Activated naive CD8-positive, alpha-beta T cell treated with anti-CD3 and anti-CD28 coated beads, Interleukin-2, amount 10 ng/mL, durations not matched to agents 7 days and 5 days (primary cell): ENCODE measurements at places on chromosomes 12 and 14. TPM values are rescaled to one million over a fixed set of nuclear protein-coding genes. Genes with fewer than 3 reads are reported as not detected.

Gene CPNE6
- total RNA-seq, result 0.14 TPM

Gene PKP2
- total RNA-seq, result 0.36 TPM

Gene RNASE4
- total RNA-seq, result 0.62 TPM

DNA sequence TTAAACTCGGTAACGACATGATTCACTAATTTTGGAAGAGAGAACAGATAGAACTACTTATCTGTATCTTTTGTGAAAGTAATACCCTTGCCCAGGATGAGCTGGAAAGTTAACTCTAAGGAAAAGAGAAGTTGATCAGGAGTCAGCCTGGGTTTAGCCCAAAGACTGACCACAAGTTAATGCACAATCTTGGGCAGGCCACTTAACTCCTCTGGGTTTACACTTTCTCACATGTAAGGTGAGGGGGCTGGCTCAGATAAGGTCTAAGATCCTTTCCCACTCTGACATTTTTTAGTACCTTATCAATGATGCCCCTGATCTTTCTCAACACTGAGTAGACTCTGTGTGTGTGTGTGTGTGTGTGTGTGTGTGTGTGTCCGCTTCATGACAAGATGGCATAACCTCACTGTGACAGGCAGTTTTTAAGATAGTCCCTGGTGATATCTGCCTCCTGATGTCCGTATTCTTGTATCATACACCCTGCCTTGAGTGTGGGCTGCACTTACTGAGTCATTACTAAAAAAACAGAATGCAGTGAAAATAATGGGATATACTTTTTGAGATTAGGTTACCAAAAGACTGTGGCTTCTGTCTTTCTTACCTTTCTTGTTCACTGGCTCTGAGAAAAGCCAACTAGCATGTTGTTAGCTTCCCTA lies 56.2 kb upstream of the CCDC198 start:
- no peak for DNase-seq
- H3K36me3 ChIP-seq, result no peaks in the 10 kb centered on the region
- no peak overlapping the region for H3K4me3 ChIP-seq
- H3K27me3 ChIP-seq, result no peaks in the 10 kb centered on the region

DNA sequence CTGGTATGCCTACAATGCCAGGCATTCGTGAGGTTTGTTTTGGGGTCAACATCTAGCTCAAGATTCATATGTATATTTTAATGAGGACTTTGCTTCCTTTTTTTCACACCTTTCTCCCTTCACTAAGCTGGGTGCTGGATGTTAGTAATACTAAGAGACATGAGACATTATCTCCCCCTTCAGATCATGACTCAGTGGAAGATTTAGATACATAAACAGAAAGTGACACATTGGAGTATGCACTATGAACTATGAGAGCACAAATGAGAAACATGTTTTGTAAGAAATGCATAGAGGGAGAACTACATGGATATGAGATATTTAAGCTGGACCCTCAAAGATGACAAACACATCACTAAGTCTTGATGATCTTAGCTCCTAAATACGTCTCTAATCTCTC lies 286.3 kb downstream of the RPAP3 start:
- H3K36me3 ChIP-seq, result peaks cover 3% of the 10 kb centered on the region
- no peak overlapping the region for H3K27ac ChIP-seq
- H3K4me1 ChIP-seq, result no peaks in the 10 kb centered on the region
- no peak for DNase-seq
- no peaks in the 10 kb centered on the region for H3K27me3 ChIP-seq

DNA sequence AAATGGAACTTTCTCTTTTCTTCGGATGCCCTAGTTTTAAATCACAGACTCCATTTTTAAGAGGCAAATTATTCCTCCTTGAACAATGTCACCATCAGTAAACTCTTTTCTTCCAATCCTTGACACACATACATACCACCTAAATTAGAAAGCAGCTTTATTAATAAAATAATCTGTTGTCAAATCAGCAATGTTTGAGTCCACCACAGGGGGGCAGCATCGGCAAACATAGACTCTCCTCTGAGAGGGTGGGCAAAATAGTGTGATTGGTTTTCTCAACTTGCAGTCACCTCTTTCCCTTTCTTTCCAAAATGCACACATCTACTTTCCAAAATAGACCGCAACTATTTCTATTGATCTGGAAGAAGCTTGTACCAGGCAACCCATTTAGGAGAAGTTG lies 438.4 kb upstream of the OR4E1 start:
- H3K4me1 ChIP-seq, result peaks cover 11% of the 10 kb centered on the region
- DNase-seq, result peak; percentile 45
- H3K4me3 ChIP-seq, result peak overlapping the region; percentile 81
- H3K27ac ChIP-seq, result peak overlapping the region; percentile 79

DNA sequence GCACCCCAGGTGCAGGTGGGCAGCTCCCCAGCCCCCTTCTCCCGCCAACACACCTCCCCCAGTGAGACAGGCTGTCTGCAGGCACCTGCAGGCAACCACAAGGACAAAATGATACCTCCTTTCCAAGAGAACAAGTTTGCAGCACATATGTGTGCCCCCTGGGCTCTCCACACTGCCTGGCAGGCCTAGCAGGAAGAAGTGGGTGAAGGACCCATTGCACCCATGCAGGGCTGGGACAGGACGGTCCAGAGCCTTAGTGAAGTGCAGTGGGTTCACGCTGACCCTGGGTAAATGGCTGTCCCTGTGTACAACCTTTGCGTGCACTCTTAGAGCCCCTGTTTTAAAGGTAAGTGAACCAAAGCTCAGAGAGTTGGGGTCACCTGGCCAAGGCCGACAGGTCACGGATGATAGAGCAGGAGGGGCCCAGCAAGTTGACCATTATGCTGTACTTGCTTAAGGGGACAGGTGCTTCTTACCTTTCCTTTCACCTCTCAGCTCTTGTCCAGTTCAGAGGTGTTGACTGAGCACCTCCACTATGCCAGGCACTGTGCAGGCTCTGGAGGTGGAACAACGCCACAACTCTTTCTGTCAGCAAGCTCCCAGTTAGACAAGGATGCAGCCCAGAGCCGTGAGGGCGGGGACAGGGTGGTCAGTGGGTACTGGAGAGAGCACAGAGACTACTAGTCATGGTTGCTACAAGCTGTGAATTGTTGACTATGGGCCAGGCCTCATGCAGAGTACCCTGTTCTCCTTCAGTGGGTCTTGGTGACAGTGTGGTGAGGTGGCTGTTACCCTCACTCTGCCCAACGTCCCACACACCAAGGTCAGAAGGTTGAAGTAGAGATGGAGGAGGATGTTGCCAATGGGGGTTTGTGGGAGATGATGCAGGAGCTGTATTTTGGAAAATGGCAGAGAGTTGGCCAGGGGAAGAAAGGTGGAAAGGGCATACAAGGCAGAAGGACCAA lies 125.9 kb downstream of the PAPOLA start:
- H3K27ac ChIP-seq, result no peak overlapping the region
- no peaks in the 10 kb centered on the region for H3K4me1 ChIP-seq
- no peak for DNase-seq
- H3K36me3 ChIP-seq, result no peaks in the 10 kb centered on the region
- no peak overlapping the region for H3K4me3 ChIP-seq
- peaks cover 6% of the 10 kb centered on the region for H3K27me3 ChIP-seq

DNA sequence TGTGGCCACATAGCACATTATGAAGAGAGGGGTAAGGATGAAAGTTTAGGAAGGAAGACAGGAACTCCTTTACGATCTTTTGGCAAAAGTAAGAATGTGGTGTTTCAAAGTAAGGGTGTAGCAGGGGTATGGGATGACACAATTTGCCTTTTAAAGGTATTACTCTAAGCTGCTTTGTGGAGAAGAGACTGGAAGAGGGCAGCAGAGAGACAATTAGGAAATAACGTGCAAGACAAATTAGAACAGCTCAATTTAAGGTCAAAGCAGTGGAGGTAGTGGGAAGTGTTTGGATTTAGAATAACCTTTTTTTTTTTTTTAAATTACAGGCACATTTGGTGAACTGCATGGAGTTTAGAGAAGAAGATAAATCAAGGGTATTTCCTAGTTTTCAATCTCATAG lies 342.6 kb downstream of the NOVA1 start:
- H3K4me1 ChIP-seq, result no peaks in the 10 kb centered on the region
- no peak overlapping the region for H3K27ac ChIP-seq
- no peak for DNase-seq
- no peaks in the 10 kb centered on the region for H3K36me3 ChIP-seq
- H3K4me3 ChIP-seq, result no peak overlapping the region
- no peaks in the 10 kb centered on the region for H3K27me3 ChIP-seq
